ENCODE measurements at places on chromosomes 2 and 18.
A peak's percentile ranks its signal among the peaks of the same experiment; 100 is the strongest.

DNA sequence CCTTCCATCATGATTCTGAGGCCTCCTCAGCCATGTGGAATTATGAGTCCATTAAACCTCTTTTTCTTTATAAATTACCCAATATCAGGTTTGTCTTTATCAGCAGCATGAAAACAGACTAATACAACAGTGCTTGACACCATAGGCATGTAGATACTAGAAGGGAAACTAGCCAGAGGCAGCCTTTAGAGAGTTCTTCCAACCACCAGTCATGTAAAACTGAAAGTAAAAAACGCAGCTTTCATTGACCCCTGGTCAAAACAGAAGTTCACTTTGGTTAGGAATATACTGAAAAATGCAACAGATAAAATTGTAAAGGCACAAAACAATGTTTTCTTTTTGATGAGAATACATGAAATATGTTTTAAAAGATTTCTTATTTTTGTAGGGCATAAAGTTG lies 122.8 kb upstream of the L3MBTL4 start:
- no peak for DNase-seq

DNA sequence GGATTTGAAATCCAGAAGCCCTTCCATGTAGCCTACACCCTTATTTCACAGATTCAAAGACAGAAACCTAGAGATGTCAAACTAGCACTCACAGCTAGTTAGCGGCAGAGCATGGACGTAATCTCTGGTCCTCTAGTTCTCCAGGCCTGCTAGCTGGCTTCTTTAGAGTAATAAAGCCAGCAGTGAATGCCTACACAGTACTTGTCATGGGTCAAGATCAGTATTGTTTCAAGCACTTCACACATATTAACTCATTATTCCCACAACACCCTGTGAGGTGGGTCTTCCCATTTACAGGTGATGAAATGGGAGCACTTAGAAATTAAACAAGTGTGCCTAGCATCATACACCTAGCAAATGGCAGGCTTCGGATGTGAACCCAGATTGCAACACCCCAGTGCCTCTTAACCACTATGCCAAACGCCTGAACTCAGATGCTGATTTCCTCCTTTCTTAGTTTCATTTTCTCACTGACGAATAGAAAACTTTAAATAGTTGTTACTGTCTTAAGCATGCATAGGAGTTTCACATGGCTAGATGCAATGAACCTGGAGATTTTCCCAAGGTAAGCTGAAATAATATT lies 14.5 kb upstream of the ZBTB14 start:
- no peak for DNase-seq

DNA sequence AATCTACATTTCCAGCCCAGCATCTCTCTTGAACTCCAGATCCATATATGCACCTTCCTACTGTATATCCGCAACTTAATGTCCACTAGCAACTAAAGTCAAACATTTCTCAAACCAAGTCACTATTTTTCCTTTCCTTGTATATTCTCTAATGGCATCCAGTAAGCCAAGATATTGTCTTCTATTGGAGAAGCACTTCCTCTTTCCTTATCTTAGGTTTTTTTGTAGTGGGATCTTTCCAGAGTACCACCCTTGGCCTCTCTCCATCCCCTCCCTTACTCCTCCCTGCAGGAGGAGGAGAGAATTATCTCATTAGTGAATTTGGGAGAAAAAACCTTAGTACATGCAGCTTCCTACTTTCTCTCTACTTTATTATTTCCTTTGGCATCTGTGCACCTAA lies 8.7 kb upstream of the DYNC1I2 start:
- no peak for DNase-seq

DNA sequence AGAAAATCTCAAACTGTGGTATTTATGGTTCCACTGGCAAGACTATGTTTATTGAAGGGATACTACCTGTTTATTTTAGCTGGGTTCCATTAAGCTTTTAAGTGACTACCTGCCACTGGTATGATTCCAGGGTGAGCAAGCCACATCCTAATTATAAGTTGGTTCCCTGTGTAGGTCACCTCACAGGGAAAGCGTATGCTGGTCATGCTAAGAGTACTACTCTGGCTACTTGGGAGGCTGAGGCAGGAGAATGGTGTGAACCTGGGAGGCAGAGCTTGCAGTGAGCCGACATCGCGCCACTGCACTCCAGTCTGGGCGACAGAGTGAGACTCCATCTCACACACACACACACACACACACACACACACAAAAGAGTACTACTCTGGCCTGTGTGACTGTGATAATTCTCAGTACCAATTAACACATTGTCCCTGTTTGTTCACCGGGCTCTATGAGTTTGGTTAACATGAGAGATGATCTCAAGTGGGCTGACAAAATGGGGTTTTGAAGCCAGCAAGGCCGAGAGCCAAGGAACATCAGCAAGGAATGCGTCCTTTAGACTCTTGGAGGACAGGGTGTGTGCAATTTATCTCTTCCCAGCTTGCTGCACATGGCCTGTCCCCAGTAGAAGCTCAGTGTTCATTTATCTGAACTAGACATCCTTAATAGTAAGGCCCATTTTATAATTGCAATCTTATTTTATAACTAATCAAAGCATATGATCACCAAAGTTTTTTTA lies 15.2 kb upstream of the ITSN2 start:
- no peak for DNase-seq

DNA sequence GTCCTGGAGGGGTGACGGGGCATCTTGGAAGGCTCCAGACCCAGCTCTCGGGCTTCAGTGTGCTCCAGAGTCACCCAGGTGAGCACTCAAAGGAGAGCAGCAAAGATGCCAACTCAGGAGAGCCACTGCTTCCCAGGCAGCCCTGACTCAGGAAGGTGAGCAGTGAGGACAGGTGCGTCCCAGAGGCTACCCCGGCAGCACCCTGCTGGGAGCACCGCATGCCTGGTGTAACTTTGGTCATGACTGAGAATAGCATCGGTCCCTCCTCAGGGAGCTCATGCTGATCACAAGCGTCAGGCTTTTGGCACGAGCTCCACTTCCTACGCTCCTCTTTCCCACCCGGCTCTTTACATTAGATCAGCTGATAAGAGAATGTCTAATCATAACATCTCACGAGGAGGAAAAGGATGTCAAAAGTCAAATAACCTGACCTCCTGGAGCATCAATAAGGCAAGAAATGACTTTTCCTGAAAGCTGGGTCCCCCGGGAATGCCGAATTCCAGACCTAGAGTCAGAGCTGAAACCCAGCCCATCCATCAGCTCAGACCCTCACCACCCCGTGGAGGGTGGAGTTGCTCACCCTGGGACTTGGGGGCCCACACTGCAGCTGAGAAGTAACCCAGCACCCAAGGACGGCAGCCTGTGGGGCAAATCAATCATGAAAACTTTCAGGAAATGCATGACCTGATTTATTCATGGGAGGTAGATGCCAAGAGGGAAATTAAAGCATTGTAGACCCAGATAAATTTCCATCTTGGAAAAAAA lies 248.8 kb downstream of the ACKR3 start:
- no peak for DNase-seq

- DNase-seq: no peak
Measured at GRCh38 chr2:241641631-241642030, 4.1 kb downstream of the ATG4B start.

DNA sequence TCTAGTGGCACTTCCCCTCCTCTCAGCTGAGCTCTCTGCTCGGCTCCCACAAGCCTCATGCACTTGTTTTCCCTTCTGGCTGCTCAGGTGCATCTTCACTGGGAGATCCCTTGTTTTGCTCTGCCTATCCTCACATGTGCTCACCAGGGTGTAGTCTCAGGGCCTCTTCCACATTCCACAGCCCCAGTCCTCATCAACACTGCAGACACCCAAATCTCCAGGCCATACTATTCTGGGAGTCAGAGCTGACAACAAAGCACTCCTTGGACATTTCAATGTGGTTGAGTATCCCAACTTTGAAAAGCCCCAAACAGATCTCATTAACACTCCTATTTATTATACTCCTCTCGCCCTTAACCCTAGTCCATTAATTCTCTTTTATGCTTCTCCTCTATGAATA lies 71.3 kb downstream of the CCDC93 start:
- no peak for DNase-seq

DNA sequence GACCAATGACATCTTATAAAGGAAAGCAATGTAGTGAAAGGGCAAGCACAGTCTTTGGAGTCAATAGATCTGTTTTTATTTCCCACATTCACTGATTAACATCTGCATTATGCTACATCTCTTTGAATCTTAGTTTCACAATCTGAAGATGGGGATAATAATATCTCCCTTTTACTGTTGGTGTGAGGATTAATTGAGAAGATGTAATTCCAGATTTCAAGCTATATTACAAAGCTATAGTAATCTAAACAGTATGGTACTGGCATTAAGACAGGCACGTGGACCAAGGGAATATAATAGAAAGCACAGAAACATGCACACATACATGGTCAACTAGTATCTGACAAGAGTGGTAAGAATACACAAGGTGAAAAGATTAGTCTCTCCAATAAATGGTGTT lies 45.3 kb downstream of the SLC4A5 start:
- no peak for DNase-seq

DNA sequence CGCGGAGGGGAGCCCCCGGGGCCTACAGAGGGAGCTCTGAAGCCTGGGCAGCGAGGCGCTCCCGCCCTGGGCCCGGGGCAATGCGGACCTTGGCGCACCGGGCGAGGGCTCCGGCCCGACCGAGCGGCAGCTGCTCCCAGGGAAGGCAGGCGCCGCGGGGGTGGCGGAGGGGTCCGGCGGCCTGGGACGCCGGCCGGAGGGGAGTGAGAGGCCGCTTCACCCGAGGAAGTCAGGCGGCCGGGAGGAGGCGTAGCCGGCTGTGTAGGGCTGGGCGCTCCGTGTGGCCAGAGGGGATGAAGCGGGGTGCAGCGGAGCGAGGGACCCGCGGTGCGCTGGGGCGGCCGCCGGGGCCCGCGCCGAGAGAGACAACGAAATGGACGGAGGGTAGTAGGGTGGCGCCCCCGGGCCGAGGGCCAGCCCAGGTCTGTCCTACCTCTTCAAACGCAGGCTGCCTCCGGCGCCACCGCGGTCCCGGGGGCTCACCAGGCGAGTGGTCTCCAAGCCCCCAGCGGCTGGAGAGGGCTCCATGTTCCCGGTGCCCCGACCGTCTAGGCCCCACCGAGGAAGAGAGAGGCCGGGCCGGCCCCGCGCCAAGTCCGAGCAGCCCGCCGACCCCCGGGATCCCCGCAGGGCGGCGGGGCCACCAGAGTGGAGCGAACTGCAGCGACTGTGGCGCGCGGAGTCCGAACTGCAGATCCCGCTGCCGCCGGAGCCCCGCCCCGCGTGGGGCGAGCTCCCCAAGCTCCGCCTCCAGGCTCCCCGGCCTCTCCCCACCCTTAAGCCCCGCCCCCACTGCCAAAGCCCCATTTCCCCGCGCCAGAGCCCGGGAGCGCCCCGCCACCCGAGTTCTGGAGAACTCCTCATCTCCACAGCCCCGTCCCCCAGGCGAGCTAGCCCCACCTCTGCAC lies at the start of gene SLC30A3:
Gene SLC30A3, minus strand, starts transcription at position 669 of the 908 bp plus-strand sequence. Its CDS starts 141 bp downstream, at position 528.
- DNase-seq: peak; percentile 50

GRCh38 chr2:1869987-1870386 lies 125.7 kb upstream of the PXDN start:
- no peak for DNase-seq

DNA sequence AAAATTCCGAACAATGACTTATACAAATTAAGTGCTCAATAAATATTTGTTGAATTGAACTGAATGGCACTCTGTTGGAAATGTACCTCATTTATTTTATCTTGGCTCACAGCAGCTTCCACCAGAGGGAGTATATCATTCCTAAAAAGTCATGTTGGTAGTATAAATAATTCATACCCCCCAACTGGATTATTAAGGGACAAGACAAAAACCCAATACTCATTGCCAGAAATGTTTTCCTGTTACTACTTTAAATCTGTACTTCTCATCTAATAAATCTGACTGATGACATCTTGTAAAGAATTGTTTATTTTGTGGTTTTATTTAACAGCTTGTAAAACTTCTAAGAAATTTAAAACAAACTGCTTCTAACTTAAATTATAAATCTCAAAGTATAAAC lies 163.9 kb downstream of the CDH2 start:
- no peak for DNase-seq

GRCh38 chr2:144512470-144512869 lies 7.4 kb downstream of the ZEB2 start:
- DNase-seq: no peak

DNA sequence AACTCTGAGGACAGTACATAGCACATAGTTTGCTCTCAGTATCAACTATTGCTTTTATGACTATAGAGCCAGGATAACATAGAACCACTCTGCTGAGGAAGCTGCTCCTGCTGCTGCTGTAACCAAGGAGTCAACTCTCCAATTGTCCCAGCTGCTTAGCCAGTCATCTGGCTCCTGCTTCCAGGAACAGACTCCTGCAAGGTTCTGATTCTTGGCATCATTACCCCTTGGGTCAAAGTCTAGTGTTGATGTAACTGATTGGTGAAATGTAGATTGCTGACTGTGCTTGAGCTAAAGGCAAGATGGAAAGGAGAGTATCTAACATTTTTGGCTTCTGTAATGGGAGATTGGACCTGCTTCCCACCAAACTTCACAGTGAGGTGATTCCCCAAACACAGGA lies 261.9 kb upstream of the FSHR start:
- DNase-seq: no peak

DNA sequence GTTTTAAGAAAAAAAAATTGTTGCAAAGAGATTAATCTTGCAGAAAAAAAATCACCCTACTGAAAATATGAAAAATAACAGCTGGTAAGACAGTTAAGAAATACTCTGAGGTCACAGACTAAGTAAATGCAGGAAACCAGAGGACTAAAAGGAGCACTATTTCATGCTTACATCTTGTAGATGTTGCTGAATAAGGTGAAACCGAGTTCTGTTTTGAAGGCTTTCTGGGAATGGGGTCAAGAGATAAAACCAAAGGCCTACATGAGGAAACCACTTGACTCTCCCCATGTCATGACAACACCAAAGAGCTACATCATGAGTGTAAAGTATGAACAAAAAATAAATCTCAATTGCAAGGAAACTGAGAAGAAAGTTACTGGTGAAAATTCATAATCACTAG lies 197.6 kb downstream of the LRP1B start:
- DNase-seq: no peak

DNA sequence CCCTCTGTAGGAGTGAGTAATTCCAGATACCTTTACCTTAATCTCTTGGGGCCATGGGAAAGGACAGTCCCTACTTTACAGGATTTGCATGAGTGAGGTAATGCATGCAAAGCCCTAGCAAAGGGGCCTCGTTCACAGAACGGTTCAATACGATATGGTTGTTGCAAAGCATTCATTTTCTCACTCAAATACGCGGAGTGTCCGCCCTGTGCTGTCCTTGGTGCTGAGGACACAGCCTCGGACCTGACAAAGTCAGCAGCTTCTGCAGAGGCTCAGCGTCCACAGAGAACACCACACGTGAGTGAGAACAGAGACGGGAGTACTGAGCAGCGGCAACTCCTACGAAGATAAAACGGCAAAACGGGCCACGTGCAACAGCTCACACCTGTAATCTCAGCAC lies 125.7 kb downstream of the EIPR1 start:
- no peak for DNase-seq

- no peak for DNase-seq
Measured at GRCh38 chr2:173075056-173075780, 428 bp upstream of the MAP3K20 start.

GRCh38 chr2:229342376-229342775 lies 71.3 kb upstream of the PID1 start:
- no peak for DNase-seq
